Brain microvascular endothelial cell (primary cell): ENCODE measurements at places on chromosomes 6 and 20.

DNA sequence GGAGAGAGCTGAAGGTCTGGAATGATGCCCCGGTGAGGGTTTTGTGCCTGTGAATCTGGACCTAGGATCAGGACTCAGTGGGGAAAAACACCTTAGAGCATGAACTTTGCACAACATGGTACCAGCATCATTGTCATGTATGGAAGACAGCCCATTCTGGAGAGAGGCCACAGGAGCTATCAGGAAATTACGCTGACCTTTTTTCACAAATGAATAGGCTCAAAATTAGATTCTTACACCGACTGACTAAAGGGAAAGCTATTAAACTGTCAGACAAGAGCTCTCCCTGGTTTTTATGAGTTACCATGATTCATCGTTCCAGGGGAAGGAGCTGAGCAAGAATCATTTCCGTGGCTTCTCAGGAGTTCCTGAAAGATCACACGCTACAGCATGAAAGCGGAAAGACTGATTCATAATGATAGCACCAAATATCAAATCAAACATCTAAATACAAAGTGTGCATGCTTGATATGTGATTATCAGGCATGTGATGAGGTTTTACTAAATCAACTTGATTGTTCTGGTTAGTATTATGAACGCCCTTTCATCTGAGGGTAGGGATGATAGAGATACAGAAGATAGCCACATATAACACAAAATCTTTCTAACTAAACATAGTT, 224.9 kb upstream of the SMLR1 start:
- DNase-seq, result peak; percentile 96

DNA sequence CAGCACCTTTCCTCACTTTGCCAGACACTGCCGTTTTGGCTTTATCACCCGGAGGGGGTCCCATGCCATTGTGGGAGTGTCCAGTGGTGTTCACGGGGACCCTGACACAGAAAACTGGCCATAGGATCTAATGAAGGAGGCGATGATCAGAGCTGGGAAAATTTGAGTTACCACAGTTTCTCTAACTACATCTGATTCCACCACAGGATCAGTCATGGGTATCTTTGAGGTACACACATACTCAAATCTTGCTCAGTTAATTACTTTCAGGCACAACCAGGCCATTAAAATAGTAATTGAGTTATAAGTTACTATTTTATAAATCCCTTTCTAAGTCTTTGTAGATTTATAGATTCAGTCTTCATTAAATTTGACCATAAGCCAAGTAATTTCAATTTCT, 215.1 kb downstream of the PRL start:
- DNase-seq, result no peak

DNA sequence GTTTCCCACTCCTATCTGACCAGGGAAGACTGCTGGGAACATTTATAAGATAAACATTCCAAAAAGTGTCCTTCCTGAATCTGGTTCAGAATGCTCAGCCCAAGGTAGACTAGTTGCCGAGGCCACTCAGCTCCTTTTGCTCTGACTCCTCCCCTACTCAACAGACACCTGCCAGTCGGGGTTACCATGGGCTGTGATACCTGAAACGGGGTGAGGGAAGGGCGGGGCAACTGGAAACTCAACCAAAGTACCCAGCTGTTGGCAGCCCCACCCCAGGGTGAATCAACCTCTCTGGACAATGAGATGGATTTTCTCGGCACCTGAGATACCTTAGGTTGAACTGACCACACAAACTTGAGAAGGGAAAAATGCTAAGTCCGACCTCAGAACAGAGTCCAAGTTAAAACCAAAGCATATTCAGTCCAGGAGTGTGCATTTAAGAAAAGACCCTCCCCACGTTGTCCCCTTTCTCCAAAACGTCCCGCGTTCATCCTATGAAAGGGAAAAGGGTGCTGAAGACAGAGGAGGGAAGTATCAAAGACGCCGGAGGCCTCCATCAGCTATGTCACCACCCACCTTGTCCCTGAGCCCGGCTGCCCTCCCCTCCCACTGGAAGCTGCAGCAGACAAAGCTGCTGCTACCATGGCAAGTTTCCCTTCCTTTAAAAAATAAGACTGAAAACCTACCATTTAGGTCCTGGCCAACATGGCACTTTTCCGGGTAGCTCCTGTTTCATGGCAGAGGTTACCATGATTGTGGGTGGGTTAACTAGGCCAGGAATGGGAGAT, 100.1 kb downstream of the SLC23A2 start:
- DNase-seq, result no peak

- DNase-seq, result no peak
Measured at GRCh38 chr20:32470940-32471339, 112.8 kb downstream of the ASXL1 start.

- no peak for DNase-seq
Measured at GRCh38 chr6:166969390-166970002, 13.1 kb upstream of the RNASET2 start.

- DNase-seq, result no peak
Measured at GRCh38 chr6:3764516-3765335, 13.2 kb upstream of the PXDC1 start.

- DNase-seq, result no peak
Measured at GRCh38 chr6:15423286-15423993, 177.6 kb downstream of the JARID2 start.

GRCh38 chr20:17706632-17707031, 6.9 kb downstream of the BANF2 start:
- no peak for DNase-seq

- peak; percentile 71 for DNase-seq
Measured at GRCh38 chr6:73710470-73710869, 14.5 kb downstream of the CD109 start.

GRCh38 chr6:43226192-43226851, 3.0 kb downstream of the DNPH1 start:
- DNase-seq, result no peak

- peak; percentile 47 for DNase-seq
Measured at GRCh38 chr6:11429577-11429976, 108.0 kb upstream of the TMEM170B start.

DNA sequence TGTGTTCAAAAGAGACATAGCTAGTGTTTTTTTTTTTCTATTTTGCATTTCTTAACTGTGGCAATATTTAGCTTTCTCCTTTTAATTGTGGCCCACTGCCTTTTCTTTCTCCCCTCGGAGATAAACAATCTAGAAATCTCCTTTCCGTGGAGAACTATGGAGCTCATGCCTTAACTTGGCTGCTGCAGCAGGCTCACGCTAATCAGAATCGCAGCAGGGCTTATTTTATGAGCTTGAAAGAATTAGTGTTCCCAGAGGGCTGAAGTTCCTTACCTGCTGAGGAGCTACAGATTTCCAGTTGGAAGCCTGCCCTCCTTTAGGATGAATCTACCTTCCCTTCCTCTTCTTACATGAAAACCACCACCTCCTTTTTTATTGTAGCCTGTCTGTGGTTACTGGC, 35.6 kb downstream of the CTNNBL1 start:
- DNase-seq, result no peak

DNA sequence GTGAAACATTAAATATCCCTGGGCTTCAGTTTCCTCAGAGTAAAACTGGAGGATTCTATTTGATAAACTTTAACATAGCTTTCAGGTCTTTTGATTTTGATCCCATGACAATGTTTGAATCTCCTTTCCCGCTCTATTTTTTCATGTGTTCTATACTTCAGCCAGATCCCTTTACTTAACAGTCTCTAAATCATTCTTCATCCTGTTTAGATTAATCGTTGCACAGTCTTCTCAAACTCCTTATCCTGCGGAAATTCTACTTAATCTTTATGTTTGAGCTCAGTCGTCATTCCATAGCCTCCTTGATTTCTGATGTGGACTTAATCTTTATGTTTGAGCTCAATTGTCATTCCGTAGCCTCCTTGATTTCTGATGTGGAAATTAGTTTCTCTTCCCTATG, 57.4 kb downstream of the GRIK2 start:
- no peak for DNase-seq

DNA sequence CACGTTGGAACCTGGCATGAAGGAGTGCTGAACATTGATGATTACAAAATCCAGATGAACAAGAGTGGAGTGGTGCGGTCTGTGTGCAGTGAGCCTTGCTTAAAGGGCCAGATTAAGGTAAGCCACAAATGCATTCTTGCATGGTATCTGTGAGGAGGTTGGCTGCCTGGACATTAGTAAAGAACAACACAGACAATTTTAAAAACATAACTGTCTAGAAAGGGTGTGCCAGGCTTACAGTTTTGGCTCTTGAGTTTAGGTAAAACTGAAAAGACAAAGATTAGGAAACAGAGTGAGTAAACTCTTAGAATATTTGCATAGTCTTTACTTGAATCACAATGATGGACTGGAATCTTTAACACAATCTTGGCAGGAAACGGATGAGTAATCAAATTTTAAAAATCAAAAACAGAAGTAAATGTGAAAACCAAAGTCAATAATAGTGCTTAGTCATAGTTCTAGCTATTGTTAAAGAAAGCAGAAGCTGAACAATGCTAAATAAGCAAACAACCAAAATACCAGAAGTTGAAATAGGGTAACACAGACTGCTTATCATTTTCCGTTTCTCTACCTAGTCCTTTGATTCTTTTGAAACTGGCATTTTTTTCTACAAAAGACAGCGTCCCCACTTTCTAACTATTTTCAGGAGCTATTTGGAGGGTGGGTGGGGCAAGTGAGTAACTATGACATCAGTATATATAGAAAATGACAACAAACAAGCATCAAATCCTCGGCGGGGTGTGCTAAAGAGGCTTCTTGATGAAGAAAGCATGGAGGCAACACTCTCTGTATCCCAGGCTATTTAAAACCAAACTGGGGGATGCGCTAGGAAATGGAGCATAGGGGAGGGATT, 185.8 kb upstream of the RAB32 start:
- DNase-seq, result peak; percentile 77

GRCh38 chr20:47205577-47206123, 150.8 kb downstream of the ZMYND8 start:
- DNase-seq, result peak; percentile 77

GRCh38 chr20:60804918-60805630, 447.0 kb upstream of the CDH4 start:
- DNase-seq, result no peak
